ENCODE measurements at places on chromosomes 6 and 20.

- no peak for DNase-seq
Observed at GRCh38 chr6:26269531-26270485, 95.2 kb upstream of the BTN3A2 start.

GRCh38 chr6:17220040-17220910, 60.9 kb upstream of the RBM24 start:
- no peak for DNase-seq

GRCh38 chr20:3786126-3786484, 435 bp downstream of the CENPB start:
- no peak for DNase-seq

DNA sequence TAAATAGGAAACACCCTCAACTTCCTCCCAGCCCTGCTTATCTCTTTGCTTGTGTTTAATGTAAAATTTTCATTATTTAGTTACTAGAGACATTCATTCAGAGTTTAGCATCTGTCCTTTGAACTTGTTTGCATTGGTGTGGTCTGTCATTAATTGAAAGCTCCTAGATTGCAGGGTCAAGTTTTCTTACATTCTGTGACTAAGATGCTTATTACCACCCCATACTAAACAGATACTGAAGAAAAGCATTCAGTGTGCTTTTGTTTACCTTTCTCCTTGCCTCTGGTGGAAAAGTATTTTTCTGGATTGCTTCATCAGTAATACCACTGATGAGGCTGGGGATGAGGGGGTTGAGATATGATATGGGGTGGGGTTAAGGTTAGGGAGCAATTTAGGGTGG, 199.0 kb downstream of the SAMD5 start:
- no peak for DNase-seq

GRCh38 chr20:23228912-23229311, 121.7 kb upstream of the NXT1 start:
- DNase-seq: no peak

DNA sequence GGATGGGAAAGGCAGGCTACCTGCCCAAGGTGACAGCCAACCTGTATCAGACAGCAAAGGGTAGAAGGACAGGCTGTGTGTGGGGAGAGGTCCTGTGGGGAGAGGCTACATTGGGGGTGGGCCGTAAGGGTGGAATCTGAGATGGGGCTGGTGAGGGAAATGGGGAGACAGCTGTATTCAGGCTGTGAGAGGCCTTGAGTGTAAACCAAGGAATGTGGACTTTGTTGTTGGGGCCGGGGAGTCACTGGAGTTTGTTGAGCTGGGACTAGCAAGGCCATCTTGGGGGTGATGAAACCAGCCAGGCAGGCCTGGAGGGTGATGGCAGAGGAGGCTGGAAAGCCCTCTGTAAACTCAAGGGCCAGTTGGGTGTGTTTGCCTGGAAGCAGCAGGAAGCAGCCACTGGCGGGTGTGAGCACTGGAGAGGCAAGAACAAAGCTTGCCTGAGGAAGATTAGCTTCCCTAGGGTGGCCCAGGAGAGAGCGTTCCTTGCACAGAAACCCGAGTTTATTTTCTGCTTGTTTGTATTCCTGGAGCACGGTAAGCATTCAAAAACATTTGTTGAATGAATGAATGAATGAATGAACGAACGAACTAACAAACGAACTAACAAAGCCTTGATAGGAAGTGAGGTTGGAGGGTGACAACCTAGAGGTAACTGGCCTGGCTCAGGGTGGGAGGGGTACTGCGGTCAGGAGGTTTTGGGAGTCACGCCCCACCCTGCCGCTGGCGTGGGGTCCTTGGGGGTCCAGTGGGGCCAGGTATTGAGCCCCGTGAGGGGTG, 18.9 kb downstream of the TTBK1 start:
- DNase-seq: no peak

GRCh38 chr6:138454981-138455706, 44.1 kb downstream of the NHSL1 start:
- no peak for DNase-seq

DNA sequence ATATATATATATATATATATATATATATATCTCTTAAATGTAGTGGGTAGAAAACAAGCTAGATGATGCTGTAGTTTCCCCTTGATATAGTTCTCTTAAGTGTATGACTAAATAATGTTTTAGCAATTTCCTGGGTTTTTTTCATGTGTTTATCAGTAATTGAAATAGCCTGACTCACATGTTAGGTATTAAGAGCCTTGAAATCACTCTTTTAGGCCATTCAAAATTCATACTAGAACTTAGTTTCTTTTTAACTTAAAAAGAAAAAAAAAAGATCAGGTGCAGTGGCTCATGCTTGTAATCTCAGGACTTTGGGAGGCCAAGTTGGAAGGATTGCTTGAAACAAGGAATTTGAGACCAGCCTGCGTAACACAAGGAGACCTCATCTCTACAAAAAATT, 44.1 kb downstream of the NKX2-4 start:
- no peak for DNase-seq

DNA sequence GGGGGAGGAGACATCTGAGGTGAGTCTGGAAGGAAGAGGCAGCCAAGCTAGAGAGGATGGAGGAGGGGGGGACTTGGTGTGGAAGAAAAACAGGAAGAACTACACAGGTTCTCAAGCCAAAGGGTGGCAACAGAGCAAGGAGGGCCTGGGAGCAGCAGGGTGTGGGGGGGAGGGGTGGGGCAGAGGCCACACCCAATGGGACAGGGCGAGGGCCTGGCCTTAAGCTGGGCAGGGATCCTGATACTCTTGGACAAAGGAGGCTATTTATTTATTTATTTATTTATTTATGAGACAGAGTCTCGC, 359.0 kb downstream of the ZFAND3 start:
- DNase-seq: no peak

- no peak for DNase-seq
Observed at GRCh38 chr6:160426136-160426535, 78.0 kb downstream of the SLC22A3 start.

- DNase-seq: no peak
Observed at GRCh38 chr20:13723011-13723410, 61.7 kb downstream of the ESF1 start.

- no peak for DNase-seq
Observed at GRCh38 chr6:93136111-93136510, 283.2 kb downstream of the EPHA7 start.

DNA sequence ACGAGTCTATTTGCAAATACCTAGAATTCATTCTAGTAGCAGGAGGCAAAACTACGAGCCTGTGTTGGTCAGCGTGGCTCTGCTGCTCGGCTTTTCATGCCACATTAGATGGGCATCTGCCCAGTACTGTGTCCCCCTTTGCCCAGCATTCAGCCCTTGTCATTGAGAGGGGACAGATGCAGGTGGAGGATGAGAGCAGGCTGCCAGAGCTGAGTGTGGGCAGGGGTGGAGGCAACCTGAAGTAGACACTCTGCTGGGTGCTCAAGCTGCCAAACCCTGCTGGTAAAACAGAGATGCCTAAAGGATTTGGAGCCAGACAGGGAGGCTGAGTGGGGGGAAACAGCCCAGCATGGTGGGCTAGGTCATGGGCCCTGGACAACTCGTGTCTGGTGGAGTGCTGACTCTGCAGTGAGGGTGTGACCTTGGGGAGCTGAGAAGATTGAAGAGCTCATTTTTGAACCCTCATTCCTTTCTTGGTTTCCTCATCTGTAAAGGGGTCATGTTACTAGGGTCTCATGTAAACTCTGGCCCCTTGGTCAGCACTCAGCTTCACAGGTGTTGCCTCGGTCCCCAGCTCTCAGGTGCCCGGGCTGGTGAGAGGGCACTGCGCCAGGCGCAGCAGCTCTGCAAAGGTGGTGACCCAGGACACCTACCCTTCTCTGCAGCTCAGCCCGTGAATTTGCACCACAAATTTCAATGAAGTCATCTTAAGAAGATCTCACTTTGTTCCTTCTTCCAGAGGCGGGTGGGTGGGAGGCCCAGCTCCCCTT, 64.2 kb upstream of the BHLHE23 start:
- no peak for DNase-seq

- no peak for DNase-seq
Observed at GRCh38 chr6:152142105-152142504, 334.6 kb downstream of the ESR1 start.

DNA sequence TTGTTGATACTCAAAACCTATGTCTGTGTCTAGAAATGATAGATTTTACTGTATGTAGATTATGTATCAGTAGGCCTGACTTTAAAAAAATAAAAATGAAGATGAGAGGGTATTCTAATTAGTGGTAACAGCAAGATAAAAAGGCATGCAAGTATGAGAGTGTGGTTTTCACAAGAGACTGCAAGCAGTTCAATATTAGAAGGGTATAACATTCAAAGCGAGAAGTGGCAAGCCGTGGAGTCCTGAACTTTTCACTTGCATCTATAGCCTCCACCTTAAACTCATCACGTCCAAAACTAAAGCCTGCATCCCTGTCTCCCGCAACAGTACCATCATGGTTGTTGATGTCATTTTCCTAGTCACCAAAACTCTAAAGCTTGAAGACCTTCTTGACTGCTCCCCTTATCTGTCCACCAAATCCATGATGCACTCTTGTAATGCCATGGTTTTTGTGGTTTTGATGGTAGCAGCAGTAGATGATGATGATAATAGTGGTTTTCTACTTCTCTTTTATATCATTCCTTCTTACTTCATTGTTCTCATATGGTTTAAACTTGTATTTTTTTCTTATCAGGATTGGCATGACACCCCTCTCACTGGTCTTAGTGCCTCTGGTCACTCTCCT, 9.2 kb upstream of the CGA start:
- DNase-seq: no peak

DNA sequence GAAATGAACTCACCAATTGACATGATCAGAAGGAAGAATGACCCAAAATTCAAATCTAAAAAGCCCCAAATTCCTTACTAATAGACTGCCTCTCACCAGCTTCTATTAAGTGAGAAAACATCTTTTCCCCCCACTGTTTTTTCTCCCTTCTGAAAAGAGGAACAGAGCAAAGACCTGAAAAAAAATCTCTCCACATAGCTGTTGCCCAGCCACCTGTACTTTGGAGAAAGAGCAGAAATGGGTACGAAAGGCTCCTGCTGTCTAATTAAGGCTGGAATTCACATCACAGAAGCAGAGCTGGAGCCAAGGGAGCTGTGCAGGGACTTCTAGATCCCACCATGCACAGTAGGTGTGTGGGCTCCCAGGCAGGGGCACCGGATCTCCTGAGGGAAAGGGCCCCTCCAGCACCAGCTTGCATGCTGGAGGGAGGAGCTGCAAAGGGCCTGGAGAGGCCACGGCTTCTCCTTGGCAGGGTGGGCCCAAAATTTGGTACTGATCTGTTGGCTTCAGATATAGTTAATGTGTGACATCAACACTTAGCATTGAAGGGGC, 73.2 kb upstream of the DUSP22 start:
- no peak for DNase-seq

Data from NCI-H1930 (cell line).